ENCODE measurements at places on chromosomes 7 and 10.

DNA sequence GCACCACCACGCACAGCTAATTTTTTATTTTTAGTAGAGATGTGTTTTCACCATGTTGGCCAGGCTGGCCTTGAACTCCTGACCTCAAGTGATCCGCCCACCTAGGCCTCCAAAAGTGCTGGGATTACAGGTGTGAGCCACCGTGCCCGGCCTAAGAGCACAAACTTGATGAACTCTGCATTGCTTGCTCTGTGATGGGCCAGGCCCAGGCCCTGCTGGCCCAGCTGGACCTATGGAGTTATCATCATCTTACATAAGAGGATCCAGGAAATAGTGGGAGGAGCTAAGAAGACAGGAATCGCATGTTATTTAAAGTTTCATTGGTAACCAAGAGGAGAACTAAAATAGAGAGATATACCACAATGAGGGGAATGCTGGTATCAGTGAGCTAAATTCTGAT, 86.9 kb downstream of the DAGLB start:
- DNase-seq = no peak

DNA sequence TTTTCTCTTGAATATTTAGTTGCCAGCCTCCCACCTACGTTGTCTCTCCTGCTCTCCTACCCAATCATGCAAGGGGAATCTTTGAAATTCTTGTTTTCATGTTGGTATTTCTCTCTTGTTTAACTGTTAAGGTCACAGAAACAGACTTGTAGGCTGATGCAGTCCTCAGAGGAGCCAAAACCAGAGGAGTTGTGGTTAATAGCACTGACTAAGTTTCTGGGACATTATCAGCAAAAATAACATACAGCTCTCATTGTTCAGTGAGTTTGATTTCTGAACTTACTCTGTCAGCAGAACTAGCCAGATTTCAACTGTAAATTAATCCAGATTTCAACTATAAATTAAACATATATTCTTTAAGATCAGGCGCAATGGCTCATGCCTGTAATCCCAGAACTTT, 11.1 kb upstream of the CUL1 start:
- no peak for DNase-seq

DNA sequence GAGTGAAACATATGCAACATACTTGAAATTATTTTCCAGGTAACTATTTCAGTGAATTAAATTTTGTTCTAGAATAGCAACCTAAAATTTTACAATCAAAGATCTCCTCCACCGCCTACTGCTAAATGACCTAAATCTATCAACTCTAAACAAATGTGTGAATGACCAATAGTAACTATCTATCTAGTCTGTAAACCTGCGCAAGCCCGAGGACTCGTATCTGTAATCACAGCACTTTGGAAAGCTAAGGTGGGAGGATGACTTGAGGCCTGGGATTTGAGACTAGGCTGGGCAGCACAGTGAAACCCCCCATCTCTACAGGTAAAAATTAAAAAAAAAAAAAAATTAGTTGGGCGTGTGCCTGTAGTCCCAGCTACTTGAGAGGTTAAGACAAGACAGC, 83.0 kb downstream of the NEBL start:
- DNase-seq = no peak

- DNase-seq = no peak
Observed at GRCh38 chr7:139721821-139722220, 56.0 kb downstream of the HIPK2 start.

- no peak for DNase-seq
Observed at GRCh38 chr7:27080844-27081436, 14.9 kb downstream of the HOXA1 start.

- no peak for DNase-seq
Observed at GRCh38 chr10:120475844-120476791, 19.1 kb downstream of the PLPP4 start.

DNA sequence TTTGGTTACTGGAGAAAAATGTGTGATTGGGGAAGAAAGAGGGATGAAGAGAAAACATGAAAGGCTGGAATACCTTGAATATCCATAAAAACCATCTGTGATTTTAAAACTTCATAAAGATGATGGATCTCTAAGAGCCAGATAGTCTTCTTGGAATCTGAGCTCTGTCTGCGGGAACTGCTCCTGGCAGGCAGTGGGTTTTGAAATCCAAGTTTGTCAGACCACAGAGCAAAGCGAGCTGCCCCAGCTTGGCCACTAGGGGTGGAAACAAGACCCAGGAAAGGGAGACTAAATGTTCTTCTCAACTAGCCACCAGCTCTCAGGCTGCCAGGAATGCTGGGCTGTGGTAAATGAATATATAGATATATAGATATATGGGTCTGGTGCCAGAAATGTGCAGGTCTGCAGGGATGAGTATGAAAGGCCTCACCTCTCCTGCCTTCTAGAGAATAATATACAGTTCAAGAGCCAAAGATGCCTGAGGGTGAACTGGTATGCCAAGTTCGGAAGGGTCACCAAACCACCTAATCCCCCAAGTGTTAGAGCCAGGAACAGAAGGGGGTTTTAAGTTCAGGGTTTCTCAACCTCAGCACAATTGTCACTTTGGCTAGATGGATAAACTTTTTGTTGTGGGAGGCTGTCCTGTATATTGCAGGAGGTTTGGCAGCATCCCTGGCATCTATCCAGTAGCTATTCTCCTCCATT, 208.8 kb downstream of the KCNMA1 start:
- no peak for DNase-seq

GRCh38 chr10:99328579-99329303, 415 bp upstream of the CNNM1 start:
- DNase-seq = no peak

DNA sequence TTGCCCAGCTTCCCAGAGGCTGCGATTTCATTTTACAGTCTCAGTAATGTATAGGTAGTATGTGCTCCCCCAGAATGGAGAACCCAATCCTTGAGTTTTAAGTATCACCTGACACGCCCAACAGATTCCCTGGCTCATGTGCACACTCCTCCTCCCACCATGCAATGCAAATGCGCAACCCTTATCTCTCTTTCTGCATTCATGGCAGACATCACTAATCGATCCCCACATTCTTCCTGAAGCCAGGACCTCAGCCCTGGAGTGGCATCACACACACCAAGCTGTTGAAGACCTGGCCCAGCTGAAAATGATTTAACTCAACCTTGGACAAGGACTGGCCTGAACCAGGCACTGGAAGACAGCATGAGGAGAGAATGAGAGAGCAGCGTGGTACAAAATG, 68.4 kb downstream of the ZRANB1 start:
- DNase-seq = no peak

- no peak for DNase-seq
Observed at GRCh38 chr10:28541717-28542365, 8.9 kb downstream of the WAC start.

DNA sequence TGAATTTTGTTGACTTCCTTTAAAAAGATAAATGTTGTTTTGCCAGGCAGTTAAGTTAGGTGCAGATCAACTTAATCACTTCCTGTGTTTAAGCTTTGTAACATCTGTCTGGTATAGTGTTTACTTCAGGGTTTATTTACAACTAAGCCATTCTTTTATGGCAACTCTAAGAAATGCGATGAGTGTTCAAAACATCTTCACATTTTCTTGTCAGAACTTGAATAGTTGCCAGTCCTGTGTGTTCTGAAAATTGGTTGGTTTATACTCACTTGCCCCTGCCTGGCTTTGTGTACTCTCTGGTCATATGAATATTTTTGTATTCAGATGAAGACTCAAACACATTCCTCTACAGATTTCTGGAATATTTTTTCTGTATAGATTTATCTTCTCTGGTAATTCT, 327.2 kb downstream of the MDFIC start:
- no peak for DNase-seq

GRCh38 chr7:50416527-50417182, 33.5 kb downstream of the FIGNL1 start:
- DNase-seq = no peak

DNA sequence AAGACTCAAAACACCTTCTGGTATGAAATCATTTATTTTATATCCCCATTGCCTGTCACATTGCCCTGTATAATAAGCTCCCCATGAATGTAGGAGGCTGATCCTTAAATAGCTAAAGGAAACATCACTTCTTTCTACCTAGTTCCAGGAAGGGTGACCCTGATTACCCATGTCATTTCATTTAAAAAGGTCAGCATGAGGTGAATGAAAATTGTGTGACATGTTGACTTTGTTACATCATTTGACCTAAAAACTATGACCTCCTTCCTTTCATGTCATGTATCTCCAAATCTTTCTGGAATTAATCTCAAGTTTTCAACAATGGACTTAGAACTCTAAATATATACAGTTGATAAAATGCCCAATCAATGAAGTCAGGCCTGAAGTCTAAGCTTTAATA, 161.5 kb downstream of the AHR start:
- no peak for DNase-seq

Measured in ascending aorta (tissue), 2 donors.